Sigmoid colon (tissue), 7 donors: ENCODE measurements at places on chromosomes 1 and 21. TPM values are rescaled to one million over a fixed set of nuclear protein-coding genes. Genes with fewer than 3 reads are reported as not detected.

- DNase-seq, result no peak
Measured at GRCh38 chr1:176996456-176997090, 167.9 kb downstream of the ASTN1 start.

The TATDN3 gene
- total RNA-seq, result 13.5 TPM

GRCh38 chr1:212914789-212915188 lies 35.6 kb upstream of the VASH2 start:
- no peak for DNase-seq

DNA sequence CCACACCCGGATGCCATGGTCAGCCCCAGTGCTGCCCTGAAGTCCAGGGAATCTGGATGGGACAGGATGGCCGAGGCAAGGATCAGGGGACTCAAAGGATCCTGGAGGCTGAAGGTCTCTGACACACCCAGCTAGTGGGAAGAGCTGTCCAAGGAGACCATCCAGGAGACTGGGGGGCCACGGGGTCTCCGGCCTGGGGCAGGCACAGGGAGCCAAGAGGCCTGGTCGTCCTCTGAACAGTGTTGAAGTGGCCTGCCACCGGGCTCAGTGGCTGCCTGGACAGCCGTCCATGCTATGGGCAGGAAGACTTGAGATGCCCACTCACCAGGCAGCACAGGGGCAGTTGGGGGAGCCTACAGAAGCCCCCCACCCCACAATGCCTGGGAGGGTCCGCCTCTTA lies 41.9 kb downstream of the MEGF6 start:
- DNase-seq, result no peak

DNA sequence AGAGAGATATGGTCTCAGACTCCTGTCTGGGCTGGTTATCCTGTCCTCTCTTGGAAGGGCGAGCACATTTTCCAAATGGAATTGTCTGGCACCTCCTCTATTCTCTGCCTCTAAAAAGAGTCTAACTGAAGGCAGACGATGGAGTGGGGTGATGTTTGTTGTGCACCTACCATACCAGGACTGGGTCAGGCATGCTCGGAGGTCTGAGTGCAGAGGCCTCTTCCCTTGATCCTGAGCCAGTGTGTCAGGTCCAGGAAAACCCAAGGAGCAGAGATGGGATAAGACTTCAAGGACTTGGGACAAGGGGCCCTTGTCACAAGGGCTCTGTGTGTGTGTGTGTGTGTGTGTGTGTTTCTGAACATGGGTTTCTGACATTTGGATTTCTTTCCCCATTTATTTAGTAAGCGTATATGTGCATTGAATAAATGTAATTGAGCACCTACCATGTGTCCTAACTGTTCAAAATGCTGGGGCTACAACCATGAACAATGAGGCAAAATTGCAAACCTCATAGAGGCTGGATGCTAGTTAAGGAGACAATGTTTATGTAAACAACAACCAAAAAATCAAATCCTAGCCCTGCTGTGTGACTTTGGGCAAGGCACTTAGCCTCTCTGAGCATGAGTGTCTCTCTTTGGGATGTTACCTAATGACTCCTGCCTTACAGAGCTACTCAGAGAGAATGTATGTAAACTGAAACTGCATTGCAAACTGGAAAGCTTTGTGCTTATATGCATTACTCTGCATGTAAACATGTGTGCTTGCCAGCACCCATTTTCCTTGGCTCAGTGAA lies 276.3 kb downstream of the FOXD2 start:
- no peak for DNase-seq

GRCh38 chr1:1968767-1969504 lies 34.6 kb downstream of the CFAP74 start:
- DNase-seq, result no peak

The RNU1-3 gene
- total RNA-seq, result under 0.01 TPM

The NHLH1 gene
- total RNA-seq, result not detected

The CFHR3 gene
- not detected for total RNA-seq

- no peak for DNase-seq
Measured at GRCh38 chr1:232822530-232822929, 17.3 kb downstream of the MAP10 start.

- DNase-seq, result peak; percentile 80
Measured at GRCh38 chr1:66533804-66534740, at the start of gene SGIP1. SGIP1 (plus strand) TSS chr1:66534153; CDS start chr1:66534359, 206 bp downstream.

- no peak for DNase-seq
Measured at GRCh38 chr1:154115180-154115579, 39.7 kb downstream of the NUP210L start.

DNA sequence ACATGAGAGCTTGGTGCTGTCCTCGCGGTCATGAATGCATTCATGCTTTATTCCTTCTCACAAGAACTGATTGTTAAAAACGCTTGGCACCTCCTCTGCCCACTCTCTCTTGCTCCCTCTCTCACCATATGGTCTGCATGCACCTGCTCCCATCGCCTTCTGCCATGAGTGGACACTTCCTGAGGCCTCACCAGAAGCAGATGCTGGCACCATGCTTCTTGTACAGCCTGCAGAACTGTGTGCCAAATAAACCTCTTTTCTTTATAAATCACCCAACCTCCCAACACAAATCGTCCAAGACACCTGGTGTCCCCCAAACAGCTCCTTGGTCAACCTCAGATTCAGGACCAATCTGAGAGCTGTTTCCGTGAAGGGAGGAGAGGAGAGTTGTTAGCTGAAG lies 43.3 kb upstream of the PCBP3 start:
- DNase-seq, result no peak

The SLC25A33 gene
- 3.9 TPM for total RNA-seq

DNA sequence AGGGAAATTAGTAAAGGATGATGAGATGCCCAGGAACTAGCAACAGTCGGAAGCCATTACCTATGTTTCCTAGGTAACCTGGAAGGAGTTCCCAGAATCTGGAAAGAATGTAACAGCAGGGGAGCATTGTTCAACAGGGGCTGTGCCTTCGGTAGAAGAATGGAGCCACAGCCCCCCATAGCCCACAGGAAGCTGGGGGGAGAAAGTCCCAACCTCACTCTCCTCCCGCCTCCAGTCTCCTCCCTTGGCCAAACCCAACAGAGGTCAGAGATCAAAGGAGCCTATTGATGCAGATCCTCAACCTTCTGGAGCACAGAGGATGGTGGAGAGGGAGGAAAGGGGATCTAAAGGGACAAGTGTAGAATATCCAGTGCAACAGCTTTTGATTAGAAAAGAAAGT lies 131.5 kb upstream of the SLC44A3 start:
- DNase-seq, result no peak

The KCNA2 gene
- total RNA-seq, result 0.82 TPM

DNA sequence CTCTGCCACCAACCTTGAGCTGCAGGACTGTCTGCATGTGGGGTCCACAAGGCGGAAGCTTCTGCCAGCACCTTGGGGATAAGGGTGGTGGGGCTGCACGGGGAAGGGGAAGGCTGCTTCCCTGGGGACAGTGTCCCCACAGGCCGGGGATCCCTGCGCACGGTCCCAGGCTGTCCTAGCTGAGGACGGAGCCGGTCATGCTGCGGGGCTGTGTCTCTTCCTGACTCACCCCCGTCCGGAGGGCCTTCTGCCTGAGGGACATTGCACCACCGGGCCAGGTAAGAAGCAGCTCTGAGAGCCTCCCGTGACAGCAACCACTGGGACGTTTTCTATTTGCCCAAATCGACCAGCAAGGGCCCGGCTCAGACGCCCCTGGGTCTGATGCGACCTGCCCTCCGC lies 29.9 kb downstream of the KRTAP10-1 start:
- no peak for DNase-seq

DNA sequence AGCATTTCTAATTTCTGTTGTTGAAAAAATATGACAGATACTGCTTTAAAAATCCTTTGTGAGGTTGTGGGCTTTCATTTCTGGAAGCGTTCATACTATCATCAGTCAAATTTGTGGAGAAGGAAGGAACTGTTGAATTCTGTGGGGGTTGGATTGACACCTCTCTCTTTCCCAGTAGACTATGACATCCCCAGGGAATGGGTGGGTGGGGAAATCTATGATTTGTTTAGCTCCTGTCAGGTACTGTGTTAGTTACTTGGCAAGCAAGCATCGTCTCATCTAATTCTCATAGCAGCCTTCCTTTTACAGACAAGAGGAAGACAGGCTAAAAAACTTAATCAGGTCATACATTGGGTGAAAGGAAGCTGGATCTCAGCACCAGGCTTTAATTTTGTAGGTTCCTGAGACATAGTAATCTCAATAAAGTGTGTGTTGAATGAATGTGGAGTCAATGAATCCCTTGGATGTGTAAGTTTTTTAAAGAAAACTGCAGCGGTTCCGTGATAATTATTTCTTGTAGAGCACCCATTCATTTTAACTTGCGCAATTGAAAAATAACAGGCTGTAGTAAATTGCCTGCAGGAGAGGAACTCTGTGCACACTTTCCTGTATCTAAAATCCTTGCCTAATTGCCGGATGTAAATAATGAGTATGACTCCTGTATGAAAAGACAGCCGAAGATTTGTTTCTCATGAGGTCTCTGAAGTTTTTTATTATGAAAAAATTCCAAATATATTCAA lies 60.6 kb downstream of the MYOM3 start:
- no peak for DNase-seq

The IFI44 gene
- 13.7 TPM for total RNA-seq

GRCh38 chr1:26705788-26706311 lies 10.0 kb downstream of the ARID1A start:
- DNase-seq, result no peak

- DNase-seq, result no peak
Measured at GRCh38 chr1:70934194-70934961, 113.2 kb downstream of the PTGER3 start.

DNA sequence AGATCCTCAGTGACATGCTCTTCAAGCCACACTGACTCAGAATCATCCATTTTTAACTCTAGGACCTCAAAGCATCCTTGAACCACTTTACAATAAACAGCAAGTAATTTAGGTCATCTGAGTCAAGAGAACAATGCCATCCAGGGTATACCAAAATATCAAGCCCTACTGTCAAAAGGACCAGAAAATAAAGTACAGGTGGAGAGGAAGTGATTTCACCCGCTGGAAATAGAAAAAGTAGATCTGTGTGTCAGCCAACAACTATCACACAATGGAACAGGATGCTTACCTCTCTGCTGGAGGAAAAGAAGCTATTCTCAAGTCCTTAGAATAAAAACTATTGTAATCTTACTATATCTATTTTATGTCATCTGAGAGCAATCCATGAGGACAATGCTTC lies 37.0 kb downstream of the RERE start:
- DNase-seq, result no peak

GRCh38 chr1:55957276-55957675 lies 622.1 kb downstream of the PLPP3 start:
- DNase-seq, result no peak

The GPR89B gene
- total RNA-seq, result 7.5 TPM

DNA sequence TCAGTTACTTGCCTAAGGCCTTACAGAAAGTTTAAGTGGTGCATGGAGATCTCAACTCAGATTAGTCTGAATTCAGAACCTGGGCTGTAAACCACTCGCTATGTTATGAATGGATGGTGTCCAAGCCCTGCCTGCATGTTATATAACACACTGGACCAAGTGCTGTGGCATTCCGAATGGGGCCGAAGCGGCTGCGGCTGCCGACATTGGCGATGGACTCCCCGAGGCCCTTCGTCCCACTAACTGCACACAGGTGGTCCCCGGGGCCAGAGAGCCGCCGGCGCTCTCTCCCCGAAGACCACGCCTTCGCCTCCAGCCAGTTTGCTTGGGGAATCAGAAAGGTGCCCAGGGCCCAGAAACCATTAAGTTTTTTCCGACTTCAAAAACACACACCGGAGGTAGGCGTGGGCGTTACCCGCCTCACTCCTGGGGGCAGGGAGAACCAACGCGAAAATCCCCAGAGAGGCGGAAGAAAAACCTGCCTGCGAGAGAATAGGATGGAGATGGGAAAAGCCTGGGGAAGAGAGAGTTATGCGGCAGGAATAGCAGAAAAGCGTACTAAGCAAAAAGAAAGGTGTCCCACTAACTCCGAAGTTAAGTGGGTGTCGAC lies 579 bp upstream of the TENT5C start:
- DNase-seq, result peak; percentile 74

DNA sequence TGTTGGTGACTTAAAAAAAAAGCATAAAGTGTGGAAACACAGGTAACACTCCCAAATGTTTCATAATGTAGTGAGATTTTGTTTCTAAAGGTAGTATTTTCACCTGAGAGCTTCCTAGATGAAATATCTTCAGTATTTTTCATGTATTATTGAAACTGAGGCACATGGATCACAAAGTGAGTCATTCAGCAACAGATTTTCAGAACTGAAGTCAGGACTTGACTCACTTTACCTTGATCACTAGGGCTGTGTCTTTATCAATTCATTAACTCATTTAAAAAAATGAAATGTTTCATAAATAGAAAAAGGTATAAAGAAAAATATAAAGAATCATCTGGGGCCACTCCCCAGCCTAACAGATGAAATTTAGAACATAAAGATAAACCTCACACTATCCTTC lies 66.5 kb upstream of the RCC1 start:
- DNase-seq, result no peak

The SLFNL1 gene
- total RNA-seq, result 0.28 TPM

The HNRNPR gene
- total RNA-seq, result 59.3 TPM

GRCh38 chr1:48229317-48229716 lies 6.8 kb downstream of the SLC5A9 start:
- no peak for DNase-seq

The CBS gene
- 16.0 TPM for total RNA-seq

The SLC41A1 gene
- 11.4 TPM for total RNA-seq

The CD1E gene
- 2.3 TPM for total RNA-seq

The LCE3E gene
- not detected for total RNA-seq

DNA sequence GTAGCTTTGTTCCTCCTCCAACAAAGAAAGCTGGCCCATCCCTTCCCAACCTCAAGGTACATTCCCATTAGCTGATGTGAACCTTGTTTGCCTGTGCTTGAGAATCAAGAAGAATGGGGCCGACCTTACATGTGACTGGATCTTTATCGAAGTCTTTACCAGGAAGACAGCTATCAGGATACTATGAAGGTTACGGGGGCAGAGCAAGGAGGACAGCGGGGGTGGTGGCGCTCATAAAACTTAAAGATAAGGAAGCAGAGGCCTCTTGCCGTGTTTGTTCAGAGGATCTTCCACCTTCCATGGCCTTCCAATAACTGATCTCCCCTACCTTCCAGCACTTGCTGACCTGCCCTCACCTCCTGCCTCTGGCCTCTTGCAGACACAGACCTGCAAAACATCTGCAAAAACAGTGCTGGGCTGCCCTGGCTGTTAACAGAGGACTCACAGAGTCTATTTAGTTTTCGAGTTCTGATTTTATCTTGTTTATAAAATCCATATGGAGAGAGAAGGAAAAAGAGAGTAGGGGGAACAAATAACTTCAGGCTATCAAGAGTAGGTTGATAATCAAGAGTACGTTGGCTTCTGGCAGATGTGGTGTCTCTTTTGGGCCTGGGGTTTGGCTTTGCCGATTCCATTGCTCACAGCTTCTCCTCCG lies 198.0 kb downstream of the HUNK start:
- no peak for DNase-seq

- DNase-seq, result peak; percentile 13
Measured at GRCh38 chr1:178533121-178533946, 20.4 kb downstream of the TEX35 start.

- DNase-seq, result no peak
Measured at GRCh38 chr1:247437551-247438505, 20.1 kb downstream of the OR2B11 start.

GRCh38 chr1:147225193-147225730 lies at the start of gene FMO5:
FMO5 (minus strand) TSS chr1:147225339; CDS start chr1:147225029, 310 bp downstream.
- DNase-seq, result peak; percentile 89

The SFN gene
- not detected for total RNA-seq

The FAM72C gene
- not detected for total RNA-seq

The C4BPB gene
- total RNA-seq, result 0.71 TPM

The C4BPA gene
- not detected for total RNA-seq
